ENCODE measurements at places on chromosomes 6 and 20.

GRCh38 chr6:23518294-23518693 is 607.7 kb upstream of the NRSN1 start:
- H3K27me3 ChIP-seq: no peaks in the 10 kb centered on the region
- H3K4me3 ChIP-seq: no peak overlapping the region
- no peaks in the 10 kb centered on the region for H3K4me1 ChIP-seq
- no peak for DNase-seq

- no peaks in the 10 kb centered on the region for H3K4me1 ChIP-seq
- H3K4me3 ChIP-seq: no peak overlapping the region
- H3K27me3 ChIP-seq: peaks cover 17% of the 10 kb centered on the region
- no peaks in the 10 kb centered on the region for H3K36me3 ChIP-seq
Measured at GRCh38 chr20:53426766-53427312, 166.8 kb downstream of the ZNF217 start.

- no peak overlapping the region for H3K4me3 ChIP-seq
- peak overlapping the region; percentile 91 for H3K27ac ChIP-seq
- H3K27me3 ChIP-seq: no peaks in the 10 kb centered on the region
Measured at GRCh38 chr6:36888654-36889481, 3.1 kb downstream of the C6orf89 start.

DNA sequence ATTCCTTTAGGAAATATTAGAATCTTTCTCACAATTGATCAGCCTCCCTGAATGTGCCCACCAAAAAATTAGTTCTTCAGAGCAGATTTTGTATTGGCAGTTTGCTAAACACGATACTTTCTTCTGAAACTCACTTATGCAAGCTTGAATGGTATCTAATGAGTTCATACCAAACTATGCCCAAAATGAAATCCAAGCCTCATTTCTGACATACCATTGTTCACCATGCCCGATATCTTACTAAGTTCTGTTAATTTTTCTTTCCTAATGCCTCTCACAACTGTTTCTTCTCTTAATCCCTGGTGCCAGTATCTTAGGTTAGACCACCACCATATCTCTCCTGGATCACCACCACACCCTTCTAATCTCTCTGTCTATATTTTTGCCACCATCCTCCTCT is 755.9 kb downstream of the KIF16B start:
- no peaks in the 10 kb centered on the region for H3K36me3 ChIP-seq
- no peak overlapping the region for H3K27ac ChIP-seq
- H3K4me1 ChIP-seq: no peaks in the 10 kb centered on the region
- DNase-seq: no peak
- no peaks in the 10 kb centered on the region for H3K27me3 ChIP-seq

DNA sequence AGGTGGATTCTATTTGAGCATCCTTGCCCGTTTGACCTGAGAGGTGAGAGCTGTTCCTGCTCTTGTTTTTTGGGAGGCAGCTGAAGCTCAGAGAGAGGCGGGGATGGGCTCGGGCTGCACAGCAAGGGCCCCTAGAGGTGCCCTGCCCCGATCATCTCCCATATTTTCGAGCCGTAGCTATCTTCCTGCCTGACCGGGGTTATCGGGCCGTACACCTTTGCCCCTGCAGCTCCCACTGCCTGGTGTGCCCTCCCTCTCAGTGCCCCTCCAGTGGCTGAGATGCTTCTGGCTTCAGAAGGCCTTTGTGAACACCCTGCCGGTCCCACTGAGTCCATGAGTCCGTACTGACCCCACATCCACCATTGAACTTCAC is 6.7 kb downstream of the SRC start:
- no peak for DNase-seq
- no peak overlapping the region for H3K4me3 ChIP-seq
- H3K27ac ChIP-seq: no peak overlapping the region
- peaks cover 5% of the 10 kb centered on the region for H3K4me1 ChIP-seq
- no peaks in the 10 kb centered on the region for H3K27me3 ChIP-seq

DNA sequence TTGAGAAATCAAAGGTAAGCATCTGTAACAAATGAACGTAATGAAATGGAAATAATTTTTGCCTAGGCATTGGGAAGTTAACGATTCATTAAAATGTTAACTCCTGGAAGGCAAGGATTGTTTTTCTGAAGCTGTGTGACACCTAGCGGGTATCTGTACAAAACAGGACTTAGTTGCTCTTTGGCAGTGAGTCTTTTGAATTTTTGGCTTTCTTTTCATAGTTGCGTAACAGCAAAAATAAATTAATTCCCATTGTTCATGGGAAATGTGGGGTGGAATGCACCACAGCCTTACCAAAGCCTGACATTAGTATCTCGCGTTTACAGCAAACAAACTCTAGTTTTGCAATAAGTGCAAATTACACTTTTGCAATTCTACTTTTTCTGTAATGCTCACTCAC is 92.7 kb upstream of the DTNBP1 start:
- H3K4me3 ChIP-seq: no peak overlapping the region
- no peak for DNase-seq
- no peaks in the 10 kb centered on the region for H3K36me3 ChIP-seq
- H3K27me3 ChIP-seq: no peaks in the 10 kb centered on the region

GRCh38 chr6:30323806-30324205 is 2.9 kb upstream of the TRIM39 start:
- peaks cover 52% of the 10 kb centered on the region for H3K4me1 ChIP-seq
- H3K36me3 ChIP-seq: 0 out of 2 replicates have a peak, but pooled peaks cover 4% of the 10 kb centered on the region
- H3K4me3 ChIP-seq: no peak overlapping the region
- no peak for DNase-seq
- no peaks in the 10 kb centered on the region for H3K27me3 ChIP-seq

Measured in DND-41 (cell line).